Naive thymus-derived CD4-positive, alpha-beta T cell (primary cell): ENCODE measurements at places on chromosomes 6 and 20. TPM values are rescaled to one million over a fixed set of nuclear protein-coding genes. Genes with fewer than 3 reads are reported as not detected.

- DNase-seq, result no peak
Observed at GRCh38 chr6:12968290-12968689, 251.7 kb downstream of the PHACTR1 start.

DNA sequence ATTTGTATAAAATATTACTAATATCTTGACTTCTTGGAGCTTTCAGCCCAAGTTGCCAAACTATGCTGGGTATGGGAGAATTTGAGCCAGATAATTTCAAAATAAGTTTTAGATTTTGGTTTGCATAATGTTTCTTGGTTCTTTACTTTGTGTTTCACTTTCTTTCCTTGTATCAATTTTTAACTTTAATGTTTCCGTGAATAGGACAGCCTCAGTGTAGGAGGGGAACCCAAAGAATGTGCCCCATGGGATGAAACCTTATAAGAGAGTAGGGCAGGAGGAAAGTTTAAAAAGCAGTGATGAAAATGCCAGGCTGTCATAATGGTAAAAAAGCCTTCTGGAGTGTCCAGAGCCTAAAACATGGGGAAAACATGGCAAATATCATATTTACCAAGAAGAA lies 252.4 kb upstream of the IRAK1BP1 start:
- DNase-seq, result no peak

- DNase-seq, result no peak
Observed at GRCh38 chr6:28808383-28808782, 115.4 kb downstream of the TRIM27 start.

DNA sequence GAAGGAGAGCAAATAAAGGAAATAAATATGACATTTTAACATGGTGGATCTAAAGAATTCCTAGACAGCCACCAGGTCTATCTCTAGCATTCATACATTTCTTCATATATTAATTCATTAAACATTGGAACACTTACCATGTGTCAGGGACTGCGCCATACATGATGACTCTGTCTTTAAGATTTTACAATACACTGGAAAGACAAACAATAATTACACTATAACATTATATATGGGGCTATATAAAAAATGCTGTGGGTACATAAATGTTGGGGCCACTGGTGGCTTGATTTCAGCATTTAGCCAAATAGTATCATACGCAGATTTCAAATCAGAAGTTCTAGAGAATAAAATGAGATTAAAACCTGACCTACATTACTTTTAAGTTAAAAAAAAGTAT lies 33.3 kb upstream of the PKIB start:
- no peak for DNase-seq

TPX2 gene
- 0.09 TPM for polyA plus RNA-seq

DNA sequence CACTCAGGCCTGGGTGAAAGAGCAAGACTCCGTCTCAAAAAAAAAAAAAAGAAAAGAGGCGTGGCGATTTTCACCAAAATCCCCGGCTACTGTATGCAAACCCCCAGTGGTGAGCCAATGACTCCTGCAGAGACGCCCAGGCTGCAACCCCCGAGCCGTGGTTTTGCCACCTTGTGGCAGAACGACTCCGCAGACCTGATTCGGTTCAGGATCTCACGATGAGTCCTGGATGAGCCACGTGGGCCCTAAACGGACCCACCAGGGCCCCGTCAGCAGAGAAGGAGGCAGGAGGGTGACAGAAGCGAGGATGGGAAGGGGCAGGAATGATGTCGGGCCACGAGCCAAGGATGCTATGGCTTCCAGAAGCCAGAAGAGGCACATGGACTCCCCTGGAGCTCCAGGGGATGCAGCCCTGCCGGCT lies 42.5 kb downstream of the SLC2A4RG start:
- no peak for DNase-seq
